ENCODE measurements at places on chromosomes 16 and 17.

DNA sequence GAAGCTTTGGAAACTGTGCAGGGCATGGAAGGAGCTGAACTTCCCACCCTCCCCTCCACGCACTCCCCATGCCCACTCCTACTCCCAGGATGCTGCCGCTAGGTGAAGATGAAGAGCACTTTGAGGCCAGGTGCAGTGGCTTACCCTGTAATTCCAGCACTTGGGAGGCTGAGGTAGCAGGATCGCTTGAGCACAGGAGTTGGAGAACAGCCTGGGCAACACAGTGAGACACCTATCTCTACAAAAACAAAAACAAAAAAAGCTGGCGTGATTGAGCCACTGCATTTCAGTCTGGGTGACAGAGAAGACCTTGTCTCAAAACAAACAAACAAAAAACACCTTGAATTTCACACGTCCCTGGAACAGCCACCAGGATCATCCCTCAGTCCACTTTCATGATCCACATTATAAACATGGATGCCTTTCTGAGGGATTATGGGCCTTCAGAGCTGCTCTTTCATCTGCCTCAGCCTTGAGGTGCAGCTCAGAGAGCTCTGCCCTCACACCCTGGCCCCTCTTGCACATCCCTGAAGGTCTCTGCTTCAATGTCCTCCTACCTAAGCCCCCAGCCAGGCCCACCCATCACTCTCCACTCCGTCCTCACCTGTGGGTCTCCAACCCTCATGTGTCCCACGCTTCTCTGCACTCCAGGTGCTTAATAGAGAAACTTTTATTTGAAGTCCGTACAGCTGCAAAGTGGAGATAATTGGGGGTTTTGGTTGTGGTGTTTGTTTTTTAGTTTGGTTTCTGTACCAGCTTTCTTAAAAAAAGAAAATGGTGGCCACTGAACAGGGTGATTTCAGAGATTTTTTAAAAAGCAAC is 25.8 kb downstream of the PHB1 start:
- no peak for DNase-seq

DNA sequence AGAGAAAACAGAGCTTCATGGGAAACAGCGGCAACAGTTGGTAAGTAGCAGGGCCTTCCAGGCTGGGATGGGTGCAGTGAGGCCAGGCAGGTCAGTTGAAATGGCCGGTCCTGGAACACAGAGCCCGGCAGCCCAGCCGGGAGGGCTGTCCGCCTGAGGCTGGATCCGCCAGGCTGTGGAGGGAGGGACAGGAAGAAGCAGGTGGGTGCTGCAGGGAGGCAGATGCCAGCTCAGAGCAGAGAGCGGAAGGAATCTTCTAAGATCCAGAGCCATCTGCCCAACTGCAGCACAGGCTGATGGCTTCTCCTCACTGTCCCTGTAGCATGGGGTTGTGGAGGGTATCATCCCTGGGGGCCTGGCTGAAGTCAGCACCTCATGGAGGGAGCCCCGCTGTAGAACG is 599 bp downstream of the RNF112 start:
- DNase-seq: no peak

GRCh38 chr16:83312015-83312717 is 495.6 kb upstream of the HSBP1 start:
- DNase-seq: no peak

GRCh38 chr16:51453251-51453650 is 302.2 kb upstream of the SALL1 start:
- no peak for DNase-seq

- no peak for DNase-seq
Measured at GRCh38 chr16:27869411-27869810, 194.1 kb downstream of the GSG1L start.

- DNase-seq: no peak
Measured at GRCh38 chr17:7083592-7083991, 3.5 kb upstream of the CLEC10A start.

DNA sequence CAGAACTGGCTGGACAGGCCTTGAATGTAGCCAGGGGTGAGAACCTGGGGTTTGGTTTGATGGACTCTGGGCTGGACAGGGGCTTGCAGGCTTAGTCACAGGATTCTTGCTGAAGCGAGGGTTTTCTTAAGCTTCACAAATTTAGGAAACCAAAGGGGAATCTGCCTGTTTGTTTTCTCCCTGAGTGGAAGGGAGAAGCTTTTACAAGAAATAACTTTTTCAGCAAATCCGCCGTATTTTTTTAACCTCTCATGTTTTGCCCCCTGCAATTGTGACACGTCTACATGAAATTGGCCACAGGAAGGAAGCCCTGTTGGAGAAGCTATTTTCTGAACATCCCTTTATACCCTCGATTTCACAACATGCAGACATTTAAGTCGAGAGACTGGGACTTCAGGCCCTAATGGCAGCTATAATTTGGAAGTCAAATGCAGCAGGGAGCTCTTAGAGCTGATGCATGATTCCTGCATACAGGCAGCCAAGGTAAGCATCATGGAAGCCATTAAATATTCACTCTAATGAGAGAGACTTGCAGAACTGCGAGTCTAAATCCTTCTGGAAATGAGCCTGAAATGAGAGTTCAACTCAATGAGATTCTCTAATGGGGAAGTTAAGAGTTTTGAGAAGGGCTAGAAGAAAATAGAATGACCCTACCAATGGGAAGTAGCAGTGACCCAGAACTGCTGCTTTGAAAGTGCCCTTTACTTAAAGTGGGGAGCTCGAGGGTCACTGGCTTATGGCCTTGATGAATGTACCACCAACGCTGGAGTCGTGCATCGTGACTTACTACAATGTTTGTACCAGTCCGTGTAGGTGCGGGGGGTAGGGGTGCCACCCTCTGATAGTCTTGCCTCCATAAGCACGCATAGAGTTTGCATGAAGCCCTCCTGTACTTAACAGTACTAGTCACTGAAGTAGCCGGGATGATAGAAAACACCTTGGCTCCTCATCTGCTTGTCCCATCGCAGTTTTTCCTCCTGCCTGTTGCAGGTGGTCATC is 45.1 kb upstream of the IRF8 start:
- no peak for DNase-seq

- DNase-seq: no peak
Measured at GRCh38 chr17:51374209-51374608, 113.9 kb downstream of the UTP18 start.
